ENCODE measurements at places on chromosomes 2 and 18. TPM values are rescaled to one million over a fixed set of nuclear protein-coding genes. Genes with fewer than 3 reads are reported as not detected.

Gene CKAP2L
- 59.3 TPM for total RNA-seq

Gene ZSWIM2
- not detected for total RNA-seq

Gene IMP4
- 80.7 TPM for total RNA-seq

- no peak for DNase-seq
These were observed 102.2 kb upstream of the TAF1B start for GRCh38 chr2:9741110-9741509.

Gene TANC1
- 0.55 TPM for total RNA-seq

GRCh38 chr2:70123051-70123828 lies 36.0 kb downstream of the PCBP1 start:
- DNase-seq: peak; percentile 24

GRCh38 chr2:183126635-183127034 lies 2.4 kb downstream of the NUP35 start:
- DNase-seq: no peak

GRCh38 chr2:180571559-180571958 lies 408.8 kb upstream of the UBE2E3 start:
- no peak for DNase-seq

- DNase-seq: no peak
These were observed 29.6 kb upstream of the RNF152 start for GRCh38 chr18:61922435-61922834.
